WERI-Rb-1 (cell line): ENCODE measurements at places on chromosomes 3 and 15.

- DNase-seq, result peak; percentile 3
These were observed 25.4 kb downstream of the KY start for GRCh38 chr3:134625462-134625861.

DNA sequence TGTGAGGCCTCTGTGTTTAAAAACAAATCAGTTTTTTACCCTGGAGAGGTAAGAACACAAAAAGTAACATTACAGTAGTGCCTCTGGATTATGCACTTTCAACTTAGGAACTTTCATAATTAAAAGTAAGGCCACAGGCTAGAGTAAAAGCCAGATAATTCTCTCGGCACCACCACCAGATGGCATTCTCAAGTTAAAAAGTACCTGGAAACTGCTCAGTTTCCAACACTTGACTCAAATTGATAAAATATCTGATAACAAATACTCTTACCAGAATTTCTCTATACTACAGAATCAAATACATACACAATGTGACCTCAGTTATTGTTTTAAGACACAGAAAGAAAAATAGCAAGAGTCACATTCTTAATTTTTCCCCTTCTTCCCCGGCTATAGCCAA, 19.9 kb downstream of the SPICE1 start:
- peak; percentile 16 for DNase-seq

GRCh38 chr3:129978123-129978522, 3.6 kb downstream of the TRH start:
- DNase-seq, result peak; percentile 57

DNA sequence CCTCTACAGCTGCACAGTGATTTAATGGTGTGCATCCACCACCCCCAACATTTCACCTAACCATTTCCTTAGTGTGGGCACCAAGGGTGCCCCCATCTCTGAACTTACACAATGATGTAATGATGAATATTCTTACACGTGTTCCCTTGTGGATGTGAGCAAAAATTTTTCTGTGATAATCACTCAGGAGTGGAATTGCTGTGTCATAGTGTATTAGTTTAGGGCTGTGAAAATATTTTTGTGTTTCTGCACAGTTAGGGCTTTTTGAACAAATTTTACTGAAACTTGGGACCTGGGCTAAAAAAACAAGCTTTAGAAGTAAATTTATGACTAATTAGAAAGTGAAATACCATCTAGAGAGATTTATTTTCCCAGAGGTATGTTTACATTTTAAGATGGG, 134.5 kb upstream of the CCNL1 start:
- DNase-seq, result no peak

DNA sequence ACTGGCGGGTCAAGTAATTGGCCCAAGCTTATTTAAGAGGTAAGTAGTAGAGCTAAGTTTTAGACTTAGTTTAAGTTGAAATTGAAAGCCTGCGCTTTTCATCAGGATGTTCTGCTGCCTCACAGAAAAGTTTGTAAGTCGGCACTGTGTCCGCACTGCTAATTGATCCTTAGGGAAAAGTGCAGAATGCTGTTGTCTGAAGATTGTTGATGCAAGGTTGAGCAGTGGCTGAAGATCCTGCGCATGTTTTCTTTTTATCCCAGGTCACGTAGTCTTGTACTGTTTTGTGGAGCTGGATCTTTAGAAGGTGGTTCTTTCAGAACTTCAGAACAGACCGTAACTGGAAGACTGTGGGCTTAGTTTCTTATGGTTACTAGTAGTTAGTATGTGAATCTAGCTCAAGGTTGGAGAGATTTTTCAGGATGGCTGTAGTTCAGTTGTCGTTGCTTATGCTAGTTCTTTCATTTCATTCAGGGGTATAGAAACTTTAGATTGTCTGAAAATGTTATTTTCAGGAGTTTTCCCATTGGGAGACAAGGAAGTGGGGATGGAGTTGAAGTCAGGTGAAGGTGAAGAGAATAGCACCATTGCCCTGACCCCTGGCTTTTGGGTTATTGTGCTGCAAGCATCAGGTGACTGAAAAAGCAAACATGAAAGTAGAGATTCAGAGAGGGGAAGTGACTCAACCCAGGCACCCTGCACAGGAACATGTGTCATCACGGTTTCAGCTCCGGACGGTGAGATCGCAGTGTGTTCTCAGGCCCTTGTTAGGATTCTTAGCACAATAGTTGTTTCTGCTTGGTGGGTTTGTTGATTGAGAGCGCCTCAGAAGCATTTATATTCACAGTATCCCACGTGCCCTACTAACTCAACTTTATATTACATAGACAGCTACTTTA, 32.8 kb downstream of the AKAP13 start:
- no peak for DNase-seq

- DNase-seq, result no peak
These were observed 30.7 kb downstream of the EFL1 start for GRCh38 chr15:82231842-82232241.

- peak; percentile 64 for DNase-seq
These were observed 174.0 kb upstream of the PRICKLE2 start for GRCh38 chr3:64399205-64399800.

- DNase-seq, result peak; percentile 27
These were observed 12.8 kb downstream of the GABRG3 start for GRCh38 chr15:26983822-26984221.

DNA sequence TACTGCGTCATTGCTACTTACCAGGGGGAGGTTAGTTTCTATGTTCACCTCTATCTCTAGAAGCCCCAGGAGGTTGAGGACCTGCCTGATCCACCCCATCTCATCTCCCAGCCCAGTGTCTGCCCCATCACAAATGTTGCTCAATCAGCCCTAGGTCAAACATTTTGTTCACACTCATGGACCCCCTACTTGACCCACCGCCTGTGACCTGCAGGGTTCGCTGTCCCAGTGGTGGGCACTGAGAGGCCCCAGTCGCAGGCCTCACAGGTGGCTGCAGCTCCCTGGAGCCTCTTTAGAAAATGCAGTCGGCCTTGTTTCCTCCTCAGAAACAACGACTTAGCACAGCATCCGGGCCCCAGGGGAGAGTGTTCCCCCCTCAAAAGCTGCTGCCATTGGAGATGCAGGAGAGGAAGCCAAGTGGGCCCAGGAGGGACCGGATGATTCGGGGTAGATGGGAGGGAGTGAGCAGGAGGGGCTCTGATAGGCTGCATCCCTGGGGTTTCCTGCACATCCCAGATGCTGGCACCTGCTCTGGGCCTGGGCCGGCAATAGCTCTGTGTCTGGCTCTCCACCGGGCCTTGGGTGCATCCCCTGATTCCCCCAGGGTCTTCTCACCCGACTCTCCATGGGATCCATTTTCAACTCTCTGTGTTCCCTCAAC, 18.4 kb upstream of the INSYN1 start:
- no peak for DNase-seq

- no peak for DNase-seq
These were observed 126.8 kb downstream of the DLG1 start for GRCh38 chr3:197171481-197172067.

- no peak for DNase-seq
These were observed 877.1 kb downstream of the PDCD6IP start for GRCh38 chr3:34675383-34676120.

DNA sequence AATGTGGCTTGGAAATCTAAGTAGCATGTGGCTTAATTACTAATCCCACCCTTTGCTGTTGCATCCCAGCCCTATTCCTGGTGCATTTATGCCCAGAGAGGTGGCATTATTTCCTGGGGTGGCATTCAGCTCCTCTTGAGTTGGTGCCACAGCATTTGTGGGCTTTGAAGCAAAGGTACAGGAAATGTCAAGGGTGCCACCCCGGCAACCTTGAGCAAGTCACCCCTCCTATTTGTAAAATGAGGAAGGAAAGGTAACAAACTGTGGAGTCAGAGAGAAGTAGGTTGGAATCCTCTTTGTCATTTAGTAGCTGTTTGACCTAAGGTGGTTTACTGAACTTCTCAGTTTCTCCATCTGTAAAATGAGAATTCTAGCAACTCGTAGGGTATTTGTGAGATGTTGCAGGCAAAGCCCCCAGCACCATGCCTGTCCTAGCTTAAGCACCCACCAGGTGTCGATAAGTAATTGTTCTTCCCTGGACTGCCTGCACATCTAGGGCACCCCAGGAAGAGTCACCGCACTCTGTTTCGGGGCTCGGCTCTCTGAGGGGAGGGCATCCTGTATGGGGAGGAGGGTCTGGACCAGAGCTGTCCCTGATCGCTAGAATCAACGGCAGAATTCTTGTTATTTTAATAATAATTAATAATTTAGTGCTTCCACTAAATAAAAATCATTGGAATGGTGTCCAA, 17.1 kb downstream of the ISG20 start:
- DNase-seq, result no peak

- DNase-seq, result no peak
These were observed 97.3 kb downstream of the EPHB1 start for GRCh38 chr3:134892326-134892725.

GRCh38 chr3:142888099-142888480, 793 bp downstream of the PCOLCE2 start:
- peak; percentile 56 for DNase-seq

DNA sequence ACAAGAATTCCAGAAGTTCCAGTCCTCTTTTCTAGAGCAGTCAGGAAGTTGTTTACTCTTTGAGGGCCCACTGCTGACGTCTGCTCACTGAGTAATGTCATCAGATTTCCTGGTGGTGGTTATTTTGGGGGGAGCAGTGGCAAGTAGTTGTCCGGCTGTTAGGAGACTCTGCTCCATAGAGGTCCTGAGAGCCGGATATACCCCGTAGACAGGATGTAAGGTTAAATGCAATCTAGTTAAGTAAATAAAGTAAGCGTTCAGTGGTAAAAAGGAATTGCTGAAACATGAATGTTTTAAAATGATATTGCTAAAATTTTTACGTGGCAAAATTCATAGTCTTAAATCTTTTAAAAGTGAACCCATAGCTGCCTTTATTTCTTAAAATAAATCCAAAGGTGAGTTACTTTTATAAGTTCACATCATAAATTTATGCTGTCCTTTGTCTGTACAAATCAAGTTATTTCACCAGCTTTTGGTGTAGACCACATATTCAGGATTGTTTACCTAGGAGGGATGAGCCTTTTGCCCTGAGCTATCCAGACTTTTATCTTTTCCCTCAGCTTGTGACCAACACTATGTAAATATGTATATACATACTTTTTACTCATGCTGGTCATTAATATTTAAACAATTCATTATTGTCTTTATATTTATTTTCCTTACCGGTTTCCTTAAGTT, 65.8 kb downstream of the PDE8A start:
- peak; percentile 15 for DNase-seq

- no peak for DNase-seq
These were observed 628.2 kb downstream of the NTRK3 start for GRCh38 chr15:87628311-87628710.

DNA sequence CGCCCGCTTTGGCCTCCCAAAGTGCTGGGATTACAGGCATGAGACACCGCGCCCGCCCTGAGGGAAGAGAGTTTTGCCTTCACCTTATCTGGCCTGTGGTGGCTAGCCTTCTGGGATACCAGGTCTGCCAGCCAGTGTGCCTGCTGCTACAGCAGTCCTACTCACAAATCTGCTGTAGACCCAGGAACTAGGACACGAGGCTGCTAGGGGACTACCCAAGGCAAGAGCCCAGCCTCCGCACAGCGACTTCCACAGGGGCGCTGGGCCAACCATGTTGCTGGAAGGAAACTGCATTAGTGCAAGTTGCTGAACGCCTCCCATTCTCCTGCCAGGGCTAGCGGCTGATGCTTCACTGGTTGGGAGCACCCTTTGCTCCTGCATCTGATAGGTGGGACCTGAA, 53.7 kb downstream of the DHX30 start:
- no peak for DNase-seq

DNA sequence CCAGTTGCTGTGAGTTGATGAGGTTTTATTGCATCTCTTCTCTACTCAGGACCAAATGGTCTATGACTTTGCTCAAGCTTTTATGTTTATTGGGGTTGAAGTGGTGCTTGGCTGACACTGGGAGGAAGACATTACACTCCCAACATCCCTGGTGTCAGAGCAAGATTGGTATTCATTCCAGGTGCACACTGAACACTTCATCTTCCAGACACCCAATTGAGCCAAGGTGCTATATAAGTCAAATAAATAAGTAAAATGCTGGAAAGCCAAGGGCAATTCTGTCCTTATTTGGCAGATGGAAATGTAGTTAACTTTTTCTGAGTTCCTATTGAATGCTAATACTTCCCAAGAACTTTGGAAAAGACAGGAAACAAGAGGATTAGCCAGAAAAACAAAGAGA, 53.2 kb upstream of the CDV3 start:
- DNase-seq, result no peak

DNA sequence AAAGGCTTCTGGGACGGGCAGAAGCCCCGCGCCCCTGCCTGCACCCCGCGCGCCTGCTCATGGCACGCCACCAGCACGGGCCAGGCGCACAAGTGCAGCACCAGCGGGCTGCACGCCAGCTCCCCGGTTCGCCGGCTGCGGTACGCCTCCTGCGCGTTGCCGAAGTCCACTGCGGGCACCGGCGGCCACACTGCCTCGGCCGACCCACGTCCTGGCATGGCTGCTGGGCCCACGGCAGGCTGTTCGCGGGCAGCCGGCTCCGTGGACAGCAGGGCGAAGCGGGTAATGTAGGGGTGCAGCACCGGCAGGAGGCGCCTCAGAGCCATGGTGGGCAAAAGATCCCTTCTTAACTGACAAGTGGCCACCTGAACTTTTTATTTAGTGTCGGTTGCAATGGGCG, 34.8 kb downstream of the MCCC1 start:
- no peak for DNase-seq

GRCh38 chr3:179068779-179069530, 2.7 kb downstream of the ZMAT3 start:
- DNase-seq, result peak; percentile 56

DNA sequence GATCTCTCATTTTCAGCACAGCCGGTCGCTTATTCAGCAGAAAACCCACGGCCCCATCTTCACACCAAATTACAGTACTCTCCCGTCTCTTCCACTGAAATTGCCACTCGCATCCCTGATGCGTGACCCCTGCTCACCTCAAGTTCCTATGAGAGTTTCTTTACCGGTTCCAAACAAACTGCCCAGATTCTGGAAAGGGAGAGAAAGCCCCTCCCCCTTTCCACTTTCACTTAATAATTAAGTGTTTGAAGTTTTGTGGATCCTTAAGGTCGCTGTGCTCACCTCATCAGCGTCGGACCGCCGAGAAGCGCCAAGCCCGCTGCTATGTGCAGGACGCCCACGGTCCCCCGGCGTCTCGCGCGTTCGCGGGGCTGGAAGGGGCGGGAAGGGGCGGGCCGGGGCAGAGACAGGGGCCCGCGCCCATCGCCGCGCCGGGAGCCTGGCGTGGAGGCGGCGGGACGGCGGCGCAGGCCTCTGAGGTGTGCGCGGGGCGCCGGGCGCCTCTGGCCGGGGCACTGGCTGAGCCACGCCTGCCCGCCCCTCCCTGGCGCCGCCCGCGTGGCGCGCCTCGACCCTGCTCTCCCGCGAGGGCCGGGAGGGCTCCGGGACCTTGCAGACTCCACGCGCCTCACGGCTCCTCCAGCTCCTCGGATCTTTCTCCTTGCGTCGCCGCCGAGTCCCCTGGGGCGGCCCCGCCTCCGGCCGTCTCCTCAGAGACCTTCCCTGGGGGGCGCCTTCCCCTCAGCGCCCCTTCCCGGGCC, at the start of gene GPR156:
Gene GPR156, minus strand, starts transcription at position 476 of the 761 bp plus-strand sequence. CDS start 41,124 bp downstream, outside the sequence.
- DNase-seq, result no peak

GRCh38 chr15:46543626-46544025, 908.8 kb downstream of the SQOR start:
- no peak for DNase-seq

- DNase-seq, result no peak
These were observed 4.2 kb downstream of the SMAD6 start for GRCh38 chr15:66706225-66706732.
